ENCODE measurements at places on chromosomes 11 and 22.

DNA sequence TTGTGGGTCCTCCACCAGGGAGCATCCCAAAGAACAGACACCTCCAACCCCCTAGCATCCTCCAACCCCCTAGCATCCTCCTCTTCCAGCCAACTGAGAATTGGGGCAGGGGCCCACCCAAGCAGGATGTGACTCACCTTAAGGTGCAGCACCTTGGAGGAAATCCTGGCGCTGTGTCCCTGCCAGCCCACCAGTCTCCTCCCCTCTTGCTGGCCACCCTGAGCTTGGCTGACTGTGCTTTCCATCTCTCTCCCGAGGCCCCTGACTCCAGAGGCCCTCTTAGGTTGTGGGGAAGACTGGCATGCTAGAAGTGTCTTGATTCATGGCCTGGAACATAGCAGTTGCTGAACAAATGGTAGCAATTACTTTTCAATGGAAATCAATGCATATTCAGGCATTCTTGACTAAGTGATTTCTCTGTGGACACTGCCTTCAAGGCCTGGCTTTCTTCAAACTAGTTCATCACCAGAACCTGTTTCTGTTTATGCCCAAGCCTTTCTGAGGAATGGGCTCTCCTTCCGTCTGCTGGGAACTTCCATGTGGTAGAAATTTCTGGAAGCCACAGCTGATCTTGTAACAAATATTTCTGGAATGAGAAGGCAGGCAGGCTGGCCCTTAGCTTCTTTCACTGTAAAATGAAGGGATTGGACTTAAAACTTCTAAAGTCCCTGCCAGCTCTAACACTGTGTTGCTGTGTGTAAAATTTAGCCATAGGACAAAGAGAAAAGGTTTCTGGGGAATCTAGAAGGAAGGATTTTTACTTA, 60.5 kb downstream of the CEP164 start:
- DNase-seq, result no peak

- no peak for DNase-seq
These were observed 846.2 kb downstream of the BRD1 start for GRCh38 chr22:48981371-48982061.

DNA sequence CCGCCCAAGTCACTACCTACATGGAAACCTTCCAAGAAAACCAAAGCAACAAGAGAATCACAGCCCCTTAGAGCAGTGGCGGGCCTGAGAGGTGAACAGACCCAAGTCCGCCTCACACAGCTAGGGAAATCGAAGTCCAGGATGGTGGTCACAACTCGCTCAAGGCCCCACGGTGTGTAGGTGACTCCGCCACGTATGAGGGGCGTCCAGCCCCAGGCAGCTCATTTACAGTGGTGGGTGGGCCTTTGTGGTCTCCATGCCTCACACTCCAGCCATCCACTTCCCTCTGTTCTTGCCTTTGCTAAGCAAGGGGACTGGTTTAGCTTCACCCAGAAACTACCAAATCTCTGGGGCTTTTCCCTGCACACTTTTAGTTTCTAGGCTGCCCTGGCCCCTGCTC, 9.7 kb upstream of the TCF20 start:
- DNase-seq, result no peak

DNA sequence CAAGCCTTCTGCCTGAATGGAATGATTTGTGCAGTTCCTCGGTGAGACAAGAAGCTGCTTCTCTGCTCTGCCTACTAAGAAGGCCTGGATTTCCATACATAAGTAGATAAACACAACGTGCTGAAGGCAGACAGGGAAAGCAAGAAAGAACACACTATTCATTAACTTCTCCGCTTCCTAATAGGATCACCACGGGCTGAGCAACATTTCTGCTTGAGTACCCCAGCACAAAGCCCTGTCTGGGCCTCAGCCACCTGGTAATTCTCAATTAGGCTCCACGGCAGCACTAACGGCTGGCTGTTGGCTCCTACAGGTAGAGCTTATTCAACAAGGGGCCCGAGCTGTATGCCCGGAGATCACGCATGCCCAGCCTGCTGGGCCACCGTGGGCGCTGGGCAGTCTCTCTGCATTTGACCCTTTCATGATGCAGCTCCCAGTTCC, 1156.6 kb downstream of the TBC1D22A start:
- no peak for DNase-seq

DNA sequence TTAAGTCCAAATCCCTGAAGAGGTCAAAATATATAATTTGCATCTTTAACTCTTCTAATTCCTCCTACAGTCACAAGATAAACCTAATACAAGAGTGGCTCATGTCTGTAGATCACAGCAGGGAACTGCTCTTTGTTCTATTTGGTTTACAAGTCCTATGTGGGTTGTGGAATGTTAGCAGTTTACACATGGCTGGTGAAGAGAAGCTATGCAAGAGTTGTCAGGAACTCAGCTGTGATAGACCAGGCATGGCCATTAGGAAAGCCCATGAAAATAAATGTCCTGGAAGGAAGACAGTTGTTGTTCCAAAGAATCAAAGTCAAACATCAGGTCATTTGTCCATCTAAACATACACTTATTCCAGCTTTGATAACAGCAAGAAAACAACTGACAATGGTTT, 312.4 kb upstream of the PITPNB start:
- no peak for DNase-seq

- no peak for DNase-seq
These were observed 11.5 kb downstream of the TSPAN32 start for GRCh38 chr11:2313051-2313951.

- DNase-seq, result no peak
These were observed 557.2 kb downstream of the BUD13 start for GRCh38 chr11:116215471-116216113.

DNA sequence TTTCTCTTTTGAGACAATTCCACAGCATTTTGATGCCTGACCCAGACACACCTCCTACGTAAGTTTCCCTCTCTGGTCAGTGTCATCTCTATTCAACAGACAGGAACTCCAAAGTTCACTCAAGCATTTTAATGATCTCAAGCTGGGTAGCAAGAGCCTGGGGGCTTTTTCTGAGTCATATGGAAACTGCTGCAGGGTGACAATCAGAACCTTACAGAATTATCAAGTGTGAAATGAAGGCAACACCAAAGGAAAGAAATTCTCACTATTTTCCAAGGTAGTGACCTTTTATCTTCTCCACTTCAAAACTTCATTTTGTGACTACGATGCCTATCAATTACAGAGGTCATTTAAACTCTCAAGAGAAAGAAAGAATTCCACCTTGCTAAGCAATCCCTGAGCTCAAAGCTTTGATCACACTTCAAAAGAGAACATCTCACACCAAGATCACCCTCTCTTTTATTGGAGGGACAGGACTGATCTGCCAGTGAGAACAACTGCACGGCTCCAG, 229.0 kb upstream of the ZC3H12C start:
- DNase-seq, result no peak

DNA sequence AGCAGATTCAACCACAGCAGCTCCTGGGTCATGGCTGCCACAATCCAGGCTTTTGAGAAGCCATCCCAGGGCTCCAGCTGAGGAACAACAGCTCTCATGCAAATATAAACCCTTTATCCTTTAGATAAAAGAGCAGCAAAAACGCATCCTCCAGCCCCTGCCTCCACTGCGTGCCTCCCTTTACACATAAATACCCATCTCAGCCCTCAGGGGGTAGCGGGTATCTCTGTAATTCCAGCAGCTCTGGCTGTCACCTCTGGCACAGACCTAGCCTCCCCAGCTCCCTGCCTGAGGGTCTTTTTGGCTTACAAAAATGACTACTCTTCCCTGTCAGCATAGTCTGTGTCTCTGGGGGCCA, 21.6 kb downstream of the LMO1 start:
- no peak for DNase-seq

GRCh38 chr11:128480665-128481064, 106.7 kb downstream of the ETS1 start:
- DNase-seq, result no peak

DNA sequence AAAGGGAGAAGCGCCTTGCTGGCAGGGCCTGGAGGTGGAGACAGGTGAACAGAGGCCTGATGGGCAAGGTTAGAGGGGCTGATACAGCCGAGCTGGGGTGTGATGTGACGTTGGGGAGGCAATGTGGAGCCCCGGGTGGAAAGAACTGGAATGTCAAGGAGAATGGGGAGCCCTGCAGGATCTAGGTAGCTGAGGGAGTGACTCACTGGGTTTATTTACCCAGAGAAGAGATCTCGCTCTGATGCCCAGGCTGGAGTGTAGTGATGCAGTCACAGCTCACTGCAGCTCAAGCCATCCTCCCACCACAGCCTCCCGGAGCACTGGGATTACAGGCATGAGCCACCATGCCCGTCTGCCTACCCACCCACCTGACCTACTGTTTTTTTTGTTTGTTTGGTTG, 1.9 kb upstream of the CYB5R3 start:
- no peak for DNase-seq

- DNase-seq, result no peak
These were observed 6.0 kb upstream of the MALAT1 start for GRCh38 chr11:65492637-65493366.

GRCh38 chr11:120536797-120537169, 25.2 kb downstream of the GRIK4 start:
- DNase-seq, result no peak

DNA sequence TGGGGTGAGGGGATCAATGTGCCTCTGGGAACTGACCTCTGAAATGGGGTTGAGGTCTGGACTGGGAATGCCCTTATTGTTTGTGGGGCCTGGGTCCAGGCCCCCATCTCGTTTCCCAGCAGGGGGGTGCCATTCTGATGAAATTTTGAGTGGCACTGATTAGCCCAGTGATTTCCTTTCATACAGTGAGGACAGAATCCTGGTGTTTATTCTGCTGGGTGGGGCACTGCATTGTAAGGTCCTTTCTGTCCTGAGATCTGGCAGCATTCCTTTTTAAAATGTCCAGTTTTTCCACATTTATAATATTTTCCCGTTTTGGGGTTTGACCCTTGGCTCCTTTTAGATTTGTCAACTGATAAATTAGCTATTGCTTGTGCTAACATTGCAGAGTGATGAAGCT, 27.1 kb downstream of the OR10A6 start:
- DNase-seq, result no peak

GRCh38 chr11:126186708-126187529, 24.5 kb downstream of the RPUSD4 start:
- DNase-seq, result no peak

DNA sequence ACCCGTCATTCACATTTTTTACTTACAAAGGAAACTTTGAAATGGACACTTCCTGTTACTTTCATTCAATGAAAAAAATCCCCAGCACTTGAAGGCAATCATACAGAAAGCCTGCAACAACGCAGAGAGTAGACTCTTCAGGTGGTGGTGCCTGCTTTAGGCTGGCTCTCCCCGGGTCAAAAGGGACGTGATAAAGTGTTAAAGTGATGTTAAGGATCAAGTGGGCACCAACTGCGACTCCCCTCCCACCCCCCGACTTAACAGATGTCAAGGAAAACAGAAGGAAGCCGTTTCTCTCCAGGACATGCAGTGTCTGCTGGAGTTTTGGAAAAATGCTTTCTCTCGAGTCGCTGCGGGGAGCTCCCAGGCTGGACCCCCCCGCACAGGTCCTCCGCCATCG, 414 bp upstream of the PNPLA3 start:
- DNase-seq, result no peak

GRCh38 chr11:69882270-69882608, 63.0 kb upstream of the FGF3 start:
- no peak for DNase-seq

DNA sequence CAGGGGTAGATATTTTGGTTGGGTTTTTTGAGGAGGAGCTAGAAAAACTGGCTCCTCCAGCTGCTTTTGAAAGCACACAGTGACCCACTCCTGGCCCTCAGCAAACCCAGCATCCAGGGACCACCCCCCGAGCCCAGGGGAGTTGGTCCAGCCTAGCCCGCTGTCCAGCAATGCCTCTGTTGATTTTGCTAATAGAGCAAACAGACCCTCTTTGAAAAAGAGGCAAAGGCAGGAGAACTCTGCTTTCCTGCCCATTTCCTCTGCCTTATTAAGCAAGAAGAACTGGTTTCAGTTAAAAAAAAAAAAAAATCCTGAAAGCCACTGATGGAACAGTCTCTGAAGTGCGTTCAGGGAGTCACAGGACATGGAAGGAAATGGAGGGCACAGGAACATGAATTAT, 25.3 kb downstream of the ABTB2 start:
- no peak for DNase-seq

DNA sequence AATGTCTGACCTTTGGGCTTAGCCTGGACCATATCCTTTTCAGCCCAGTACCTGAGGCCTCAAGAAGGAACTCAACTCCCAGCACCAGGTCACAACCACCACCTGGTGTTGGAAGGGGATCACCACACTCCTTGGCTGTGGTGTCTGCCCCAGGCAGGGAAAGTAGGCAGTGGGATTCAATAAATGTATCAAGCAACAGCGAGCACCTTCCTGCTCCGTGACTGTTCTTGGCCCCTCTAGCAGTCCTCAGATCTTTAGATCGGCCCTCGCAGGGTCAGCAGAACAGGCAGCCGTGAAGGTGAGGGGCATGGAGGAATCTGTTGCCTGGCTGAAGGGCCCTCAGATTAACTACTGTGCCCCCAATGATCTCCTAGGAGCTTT, 15.9 kb downstream of the ARFGAP2 start:
- no peak for DNase-seq

- DNase-seq, result no peak
These were observed 18.9 kb upstream of the CABP2 start for GRCh38 chr11:67542169-67542568.

GRCh38 chr11:85912414-85912813, 57.2 kb downstream of the CCDC83 start:
- DNase-seq, result no peak

DNA sequence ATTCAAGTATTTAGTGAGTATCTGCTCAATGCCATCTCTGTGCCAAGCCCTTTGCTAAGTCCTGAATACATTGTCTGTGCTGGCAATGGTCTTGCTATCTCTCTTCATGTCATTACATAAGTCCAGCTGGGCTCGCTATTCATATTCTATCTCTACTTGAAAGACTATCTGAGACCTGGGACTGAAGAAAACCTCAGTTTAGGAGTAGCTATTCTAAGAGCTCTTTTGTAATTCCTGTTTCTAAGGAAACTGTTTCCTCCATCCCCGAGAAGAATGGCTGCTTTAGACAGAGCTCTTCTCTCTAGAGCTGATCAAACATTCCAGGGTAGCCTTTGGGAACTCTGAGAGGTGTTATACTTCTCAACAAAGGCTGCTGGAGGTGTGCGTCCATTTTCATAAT, 33.0 kb downstream of the SLC17A6 start:
- no peak for DNase-seq

GRCh38 chr11:66417000-66417399, 3.8 kb upstream of the NPAS4 start:
- DNase-seq, result no peak

Measured in stimulated activated CD8-positive, alpha-beta memory T cell treated with anti-CD3 and anti-CD28 coated beads, Interleukin-2, amount 100 ng/mL, for 1 hour (primary cell).